Natural killer cell (primary cell): ENCODE measurements at places on chromosomes 2 and 18.

GRCh38 chr2:170974304-170974993 lies 45.4 kb downstream of the GORASP2 start:
- peak; percentile 21 for DNase-seq

DNA sequence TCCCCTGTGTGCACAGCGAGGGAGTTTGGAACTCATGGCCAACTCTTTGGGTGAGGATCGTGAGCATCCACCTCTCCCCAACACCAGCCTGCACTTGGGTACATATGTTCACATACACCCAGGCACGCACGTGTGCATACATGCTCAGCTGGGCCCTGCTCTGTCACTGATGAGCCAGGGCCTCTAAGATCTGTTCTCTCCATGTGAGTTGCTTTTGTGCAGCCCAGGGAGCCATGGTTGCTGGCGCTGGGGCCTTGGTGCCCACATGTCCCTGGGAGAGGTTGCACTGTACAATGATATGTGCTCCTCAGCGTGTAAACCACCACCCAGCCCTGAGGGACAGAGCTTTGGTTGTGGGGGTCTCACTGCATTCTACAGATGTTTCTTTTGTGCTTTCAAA lies 44.1 kb downstream of the KLHL29 start:
- DNase-seq, result no peak

DNA sequence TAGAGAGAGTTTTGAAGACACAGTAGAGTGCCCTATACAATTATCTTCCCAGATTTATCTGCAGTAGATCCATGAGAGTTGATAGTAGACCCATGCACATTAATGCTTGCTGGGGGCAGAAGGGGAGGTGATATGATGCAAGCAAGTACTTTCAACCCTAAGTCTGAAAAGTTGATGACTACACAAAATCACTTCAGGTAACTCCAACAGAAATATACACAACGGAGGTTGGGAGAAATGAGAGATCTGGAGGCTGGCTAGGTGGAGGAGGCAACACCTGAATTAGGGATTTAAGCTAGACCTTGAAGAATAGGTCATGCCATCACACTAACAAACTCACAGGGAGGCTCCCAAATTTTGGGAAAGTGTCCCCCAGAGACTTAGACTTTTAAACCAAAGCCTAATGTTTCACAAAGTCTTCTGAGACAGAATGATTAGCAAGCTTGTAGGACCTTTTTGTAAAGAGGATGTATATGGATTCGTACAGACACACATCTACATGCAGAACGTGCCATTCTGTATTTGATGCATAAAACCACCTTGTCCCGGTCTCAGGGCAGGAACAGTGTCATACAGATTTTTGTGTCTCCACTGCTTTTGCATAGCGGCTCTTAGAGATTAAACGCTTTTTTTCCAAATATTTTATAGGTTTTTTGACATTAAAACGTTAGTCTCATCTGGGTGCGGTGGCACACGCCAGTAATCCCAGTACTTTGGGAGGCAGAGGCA lies 937 bp upstream of the STAMBP start:
- DNase-seq, result peak; percentile 7

DNA sequence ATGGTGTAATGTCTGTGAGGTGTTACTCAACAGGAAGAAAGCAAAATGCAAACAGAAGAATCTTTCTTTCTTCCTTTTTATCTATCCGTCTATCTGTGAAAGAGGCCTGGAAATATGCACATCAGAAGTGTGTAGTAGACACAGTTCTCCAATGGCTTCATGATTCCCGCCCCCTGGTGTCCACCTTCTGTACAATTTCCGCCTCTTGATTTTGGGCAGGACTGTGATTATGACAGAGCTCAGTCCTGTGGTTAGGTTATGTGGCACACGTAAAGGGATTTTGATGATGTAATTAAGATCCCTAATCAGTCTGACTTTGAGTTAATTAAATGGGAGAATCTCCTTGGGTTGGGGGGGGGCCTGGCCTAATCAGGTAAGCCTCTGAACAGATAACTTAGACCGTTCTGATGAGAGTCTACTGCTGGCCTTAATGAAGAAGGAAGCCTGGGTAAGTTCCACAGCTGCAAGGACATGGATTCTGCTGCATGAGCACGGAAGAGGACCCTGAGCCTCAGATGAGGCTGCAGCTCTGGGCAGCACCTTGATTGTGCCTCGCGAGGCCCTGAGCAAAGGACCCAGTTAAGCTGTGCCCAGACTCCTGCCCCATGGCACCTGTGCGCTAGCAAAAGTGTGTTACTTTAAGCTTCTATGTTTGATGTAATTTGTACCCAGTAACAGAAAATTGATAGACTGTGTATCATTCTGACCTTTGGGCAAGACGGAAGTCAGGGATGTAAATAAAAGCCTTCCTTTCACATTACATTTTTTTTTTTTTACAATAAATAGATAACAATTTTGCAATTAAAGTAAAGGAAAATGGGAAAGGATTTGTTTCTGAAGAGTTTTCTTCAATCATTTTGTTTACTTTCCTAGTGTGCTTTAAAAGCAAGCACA lies 11.3 kb upstream of the KCNF1 start:
- peak; percentile 23 for DNase-seq

- DNase-seq, result no peak
These were observed 27.7 kb downstream of the POLE4 start for GRCh38 chr2:74985978-74986609.

DNA sequence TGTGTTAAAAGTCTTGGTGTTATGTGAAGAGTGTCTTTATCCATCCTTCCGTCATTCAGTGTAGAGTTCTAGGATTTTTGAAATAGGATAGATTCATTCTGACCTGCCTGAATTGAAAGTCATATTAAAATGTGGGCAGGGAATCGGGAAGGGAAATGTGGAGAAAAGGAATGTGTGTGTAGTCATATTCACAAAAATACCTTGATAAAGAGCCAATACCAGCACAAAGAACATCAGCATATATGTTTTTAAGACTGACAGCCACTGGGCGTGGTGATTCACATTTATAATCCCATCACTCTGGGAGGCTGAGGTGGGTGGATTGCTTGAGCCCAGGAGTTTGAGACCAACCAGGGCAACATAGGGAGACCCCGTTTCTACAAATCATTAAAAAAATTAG lies 188.1 kb downstream of the CAMKMT start:
- DNase-seq, result no peak

DNA sequence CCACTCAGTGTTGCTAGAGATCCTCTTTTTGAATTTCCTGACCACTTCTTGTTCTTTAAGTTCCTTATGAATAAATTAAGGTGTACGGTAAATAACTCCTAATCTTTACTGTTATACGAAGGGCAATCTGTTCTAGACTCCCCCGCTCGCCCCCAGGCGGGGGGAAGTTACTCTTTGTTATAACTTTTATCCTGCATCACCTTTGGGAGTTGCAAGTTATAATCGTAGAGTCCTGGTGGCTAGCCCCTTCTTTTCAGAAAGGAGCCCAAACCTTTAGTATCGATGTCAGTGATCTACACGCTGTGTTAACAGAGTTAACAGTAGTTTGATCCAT lies 652 bp downstream of the GCA start:
- DNase-seq, result no peak

GRCh38 chr2:152602750-152603149 lies 114.5 kb downstream of the PRPF40A start:
- DNase-seq, result no peak

DNA sequence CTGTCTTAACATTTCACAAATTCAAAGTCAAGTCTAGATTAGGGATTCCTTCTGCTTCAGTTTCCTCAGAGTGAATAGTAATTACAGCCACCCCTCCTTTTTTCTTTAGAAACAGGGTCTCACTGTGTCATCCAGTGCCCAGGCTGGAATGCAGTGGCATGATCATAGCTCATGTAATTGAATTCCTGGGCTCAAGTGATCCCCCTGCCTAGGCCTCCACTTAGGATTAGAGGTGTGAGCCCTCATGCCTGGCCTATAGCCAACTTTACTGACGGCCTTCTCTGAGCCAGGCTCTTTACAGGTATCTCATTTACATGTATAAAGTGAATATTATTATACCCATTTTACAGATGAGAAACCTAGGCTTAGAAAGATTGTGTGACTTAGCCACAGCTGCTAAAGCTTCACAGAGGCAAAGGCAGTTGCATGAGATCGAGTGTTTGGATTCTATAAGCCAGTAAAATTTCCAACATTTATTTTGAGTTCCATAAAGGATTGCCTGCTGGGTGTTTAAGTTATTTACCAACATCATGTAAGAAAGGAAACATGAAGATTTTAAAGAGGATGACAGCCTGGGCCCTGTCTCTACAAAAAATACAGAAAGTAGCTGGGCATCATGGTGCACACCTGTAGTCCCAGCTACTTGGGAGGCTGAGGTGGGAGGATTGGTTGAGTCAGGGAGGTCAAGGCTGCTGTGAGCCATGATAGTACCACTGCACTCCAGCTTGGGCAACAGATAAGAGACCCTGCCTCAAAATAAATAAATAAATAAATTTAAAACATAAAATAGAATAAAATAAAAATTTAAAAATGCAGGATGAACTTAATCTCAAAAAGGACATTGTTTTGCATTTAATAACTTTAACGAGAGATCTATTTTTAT lies 1.8 kb downstream of the ENOSF1 start:
- no peak for DNase-seq

GRCh38 chr2:136126021-136126420 lies 8.1 kb upstream of the CXCR4 start:
- DNase-seq, result no peak

DNA sequence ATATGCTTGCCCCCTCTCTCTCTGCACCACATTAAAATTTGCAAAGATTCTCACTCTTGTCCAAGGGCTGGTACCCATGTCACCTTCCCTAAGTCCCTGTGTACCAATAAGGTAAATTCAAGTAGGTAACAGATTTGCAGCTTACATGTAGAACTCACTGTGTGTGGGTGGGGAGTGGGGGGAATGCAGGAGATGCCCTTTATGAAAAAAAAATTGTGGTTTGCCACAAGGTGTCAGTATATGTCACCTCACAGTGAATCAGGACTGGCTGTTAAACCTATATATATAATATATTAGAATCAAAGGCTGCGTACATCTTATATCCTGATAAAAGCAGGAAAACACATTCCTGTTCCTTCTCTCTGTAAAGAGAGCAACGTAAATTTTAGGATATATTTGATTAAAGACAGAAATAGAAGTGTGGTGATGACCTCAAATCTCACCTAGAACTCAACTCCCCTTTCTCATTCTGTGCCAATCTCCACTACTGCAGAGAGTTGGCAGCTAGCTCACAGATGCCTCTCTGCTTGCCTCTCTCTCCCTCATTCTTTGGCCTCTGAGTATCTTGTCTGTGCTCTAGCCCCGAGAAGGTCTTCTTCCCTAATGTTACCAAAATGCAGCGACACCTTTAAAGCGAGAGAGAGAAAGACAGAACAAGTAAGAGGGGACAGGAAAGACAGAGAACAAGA lies 536 bp downstream of the XDH start:
- DNase-seq, result peak; percentile 24

- no peak for DNase-seq
These were observed 36.3 kb downstream of the NCKAP1 start for GRCh38 chr2:183001948-183002347.

DNA sequence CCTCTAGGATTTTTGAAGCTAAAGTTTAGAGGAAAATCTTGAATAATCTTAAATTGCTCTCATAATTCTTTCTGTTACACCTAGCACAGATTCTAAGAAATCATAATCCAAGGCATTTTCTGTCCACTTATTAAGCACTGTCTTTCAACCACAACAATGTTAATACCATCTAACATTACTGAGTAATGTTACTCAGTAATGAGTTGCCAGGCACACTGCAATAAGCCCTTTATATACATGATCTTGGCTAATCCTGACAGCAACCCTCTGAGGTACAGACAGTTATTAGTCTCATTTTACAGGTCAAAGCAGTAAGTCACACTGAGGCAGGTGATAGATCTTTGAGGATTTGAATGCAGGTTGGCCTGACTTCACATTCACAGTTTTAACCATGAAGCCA lies 291.9 kb downstream of the ALK start:
- DNase-seq, result no peak

DNA sequence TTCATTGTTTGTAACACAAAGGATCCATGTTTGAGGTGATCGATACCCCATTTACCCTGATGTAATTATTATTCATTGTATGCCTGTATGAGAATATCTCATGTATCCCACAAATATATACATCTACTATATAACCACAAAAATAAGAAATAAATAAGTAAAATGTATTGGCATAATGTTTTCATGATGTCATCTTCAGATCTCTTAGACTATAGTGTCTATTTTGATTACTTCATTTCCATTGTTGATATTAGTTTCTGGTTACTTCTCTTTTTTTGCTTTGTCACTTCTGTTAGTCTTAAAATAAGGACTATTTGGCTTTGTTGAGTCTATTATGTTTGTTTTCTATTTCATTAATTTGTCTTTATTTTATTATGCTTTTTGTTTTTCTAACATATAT lies 109.7 kb downstream of the SLC39A10 start:
- DNase-seq, result no peak

DNA sequence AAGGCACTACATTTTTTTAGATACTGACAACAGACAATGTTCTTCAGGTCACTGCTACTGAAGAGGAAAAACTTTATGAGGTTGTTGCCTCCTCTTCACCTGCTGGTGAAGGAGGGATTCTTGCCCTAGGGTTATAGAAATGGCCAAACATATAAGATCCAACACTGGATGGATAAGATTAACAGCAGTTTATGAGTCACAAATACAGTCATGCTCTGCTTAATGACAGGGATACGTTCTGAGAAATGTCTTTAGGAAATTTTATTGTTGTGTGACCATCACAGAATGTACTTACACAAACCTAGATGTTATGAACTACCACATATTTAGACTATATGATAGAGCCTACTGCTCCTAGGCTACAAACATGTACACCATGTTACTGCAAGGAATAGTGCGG lies 57.4 kb upstream of the AMMECR1L start:
- DNase-seq, result no peak

DNA sequence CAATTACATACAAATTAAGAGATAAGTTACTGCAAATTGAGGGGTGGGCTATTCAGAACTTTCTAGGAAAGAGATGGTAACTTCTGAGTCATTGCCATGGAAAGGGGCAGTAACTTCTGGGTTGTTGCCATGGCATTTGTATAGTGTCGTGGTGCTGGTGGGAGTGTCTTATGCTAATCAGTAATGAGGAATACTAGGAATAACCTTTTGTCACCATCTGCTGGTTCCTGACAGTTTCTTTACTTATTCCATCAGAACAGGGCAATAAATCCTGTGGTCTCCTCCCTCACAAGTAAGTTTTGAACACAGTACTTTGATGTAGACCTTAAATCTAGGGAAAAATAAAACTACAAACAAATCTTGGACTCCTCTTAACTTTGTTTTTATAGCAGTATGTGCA lies 435.4 kb downstream of the BCL11A start:
- no peak for DNase-seq
